Left renal pelvis (tissue), 4 donors: ENCODE measurements at places on chromosomes 12 and 14. TPM values are rescaled to one million over a fixed set of nuclear protein-coding genes. Genes with fewer than 3 reads are reported as not detected.

Gene IRF2BPL
- 44.5 TPM for polyA plus RNA-seq

Gene ABHD12B
- polyA plus RNA-seq = 0.32 TPM

Gene ZFHX2
- polyA plus RNA-seq = 7.1 TPM

Gene PTGDR
- polyA plus RNA-seq = 0.46 TPM

Gene AICDA
- 0.50 TPM for polyA plus RNA-seq

Gene KCNA1
- polyA plus RNA-seq = 0.06 TPM

GRCh38 chr14:22850944-22851764, 14.8 kb downstream of the MMP14 start:
- DNase-seq = no peak

GRCh38 chr12:57118711-57119271, 7.6 kb upstream of the STAT6 start:
- DNase-seq = no peak

DNA sequence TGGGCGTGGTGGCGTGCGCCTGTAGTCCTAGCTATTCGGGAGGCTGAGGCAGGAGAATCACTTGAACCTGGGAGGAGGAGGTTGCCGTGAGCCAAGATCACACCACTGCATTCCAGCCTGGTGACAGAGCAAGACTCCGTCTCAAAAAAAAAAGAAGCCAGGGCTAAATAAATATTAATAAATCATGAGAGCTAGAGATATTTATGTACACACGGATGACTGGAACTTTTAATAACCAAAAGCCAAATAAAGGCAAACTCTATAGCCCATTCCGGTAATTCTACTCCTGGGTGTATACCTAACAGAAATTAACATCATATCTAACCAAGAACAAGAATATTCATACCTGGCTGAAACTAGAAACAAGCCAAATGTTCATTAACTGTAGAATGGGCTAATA, 7.7 kb upstream of the TRAFD1 start:
- no peak for DNase-seq

GRCh38 chr12:2959505-2960389, 550 bp downstream of the TEAD4 start:
- DNase-seq = no peak

DNA sequence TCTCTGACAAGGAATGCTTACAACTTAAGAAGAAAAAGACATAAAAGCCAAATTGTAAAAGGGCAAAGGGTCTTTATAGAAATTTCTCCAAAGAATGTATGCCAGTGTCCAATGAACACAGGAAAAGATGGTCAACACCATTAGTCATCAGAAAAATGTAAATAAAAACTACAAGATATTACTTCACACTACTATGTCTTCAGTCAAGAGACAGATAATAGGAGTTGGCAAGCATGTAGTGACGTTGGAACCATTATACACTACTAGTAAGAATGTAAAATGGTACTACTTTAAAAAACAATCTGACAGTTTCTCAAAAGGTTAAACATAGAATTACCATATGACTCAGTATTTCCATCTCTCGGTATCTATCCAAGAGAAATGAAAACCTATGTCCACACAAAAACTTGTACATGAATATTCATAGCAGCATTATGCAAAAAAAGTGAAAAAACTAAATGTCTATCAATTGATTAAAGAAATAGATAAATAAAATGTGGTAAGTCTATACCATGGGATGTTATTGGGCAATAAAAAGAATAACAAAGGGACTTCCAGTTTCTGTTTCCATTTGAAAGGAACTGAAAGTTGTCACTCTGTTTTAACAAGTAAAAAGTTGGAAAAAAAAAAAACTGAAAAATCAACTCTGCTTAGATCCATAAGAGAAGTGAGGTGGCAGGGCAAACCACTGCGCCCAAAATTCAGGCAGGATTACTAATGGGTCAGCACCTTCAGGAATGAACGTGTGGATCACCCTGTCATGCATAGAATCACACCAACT, 69.8 kb downstream of the ALG10B start:
- no peak for DNase-seq

- DNase-seq = no peak
These were observed 49.5 kb downstream of the MYF5 start for GRCh38 chr12:80766210-80766609.

DNA sequence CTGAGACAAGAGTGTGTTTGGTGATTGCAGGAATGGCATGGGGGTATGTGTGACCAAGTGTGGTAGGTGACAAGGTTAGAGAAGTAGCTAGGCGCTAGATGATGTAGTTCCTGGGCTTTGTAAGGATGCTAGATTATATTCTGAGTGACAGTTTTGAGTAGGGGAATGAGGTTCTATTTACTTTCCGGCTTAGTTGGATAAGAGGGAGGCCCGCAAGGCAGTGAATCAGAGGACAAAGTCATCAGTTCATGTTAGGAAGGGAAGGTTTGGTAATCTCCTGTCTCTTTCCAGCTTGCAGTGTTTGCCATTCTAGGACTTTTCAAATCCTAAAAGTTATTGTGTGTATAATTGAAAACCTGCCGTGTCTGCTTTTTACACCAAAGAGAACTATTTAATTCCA, 45.0 kb downstream of the CFAP54 start:
- no peak for DNase-seq

GRCh38 chr14:70808416-70809224, 693 bp downstream of the MAP3K9 start:
- DNase-seq = no peak

- DNase-seq = no peak
These were observed 5.7 kb upstream of the GPR65 start for GRCh38 chr14:87999277-87999676.

DNA sequence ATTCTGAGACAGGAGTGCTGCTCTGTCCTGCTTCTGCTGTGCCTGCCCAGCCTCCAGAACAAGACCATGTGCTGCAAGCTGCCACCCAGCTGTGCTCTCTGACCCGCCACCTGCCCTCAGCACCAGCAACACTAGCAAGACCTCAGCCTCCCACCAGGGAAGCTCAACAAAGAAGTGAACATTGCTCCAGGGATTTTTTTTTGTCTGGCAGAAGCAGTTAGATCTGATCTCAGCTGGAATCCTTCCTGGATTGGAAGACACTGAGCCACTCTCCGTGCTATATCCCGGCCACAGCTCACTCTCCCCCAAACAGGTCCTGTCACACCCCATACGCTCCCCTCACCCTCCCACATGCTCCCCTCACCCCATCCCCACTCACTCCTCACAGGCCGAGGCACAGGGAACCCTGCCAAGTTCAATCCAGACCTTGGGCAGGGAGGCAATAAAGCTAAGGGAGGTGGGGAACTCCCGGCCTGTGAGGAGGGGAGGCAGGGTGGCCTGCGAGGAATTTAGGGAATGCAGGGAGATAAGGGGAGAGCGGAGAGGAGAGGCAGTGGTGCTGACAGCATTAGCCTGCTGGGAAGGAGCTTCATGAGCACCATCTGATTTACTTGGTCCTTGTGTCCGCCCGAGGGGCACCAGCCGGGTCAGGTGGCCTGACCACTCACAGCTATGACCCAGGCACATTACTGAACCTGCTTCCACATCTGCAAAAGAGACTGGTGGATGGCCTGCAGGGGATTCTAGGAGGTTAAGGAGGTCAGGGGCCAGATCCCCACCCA, 29.7 kb downstream of the CCDC85C start:
- no peak for DNase-seq

GRCh38 chr14:69519204-69520100, 34.9 kb downstream of the PLEKHD1 start:
- no peak for DNase-seq

DNA sequence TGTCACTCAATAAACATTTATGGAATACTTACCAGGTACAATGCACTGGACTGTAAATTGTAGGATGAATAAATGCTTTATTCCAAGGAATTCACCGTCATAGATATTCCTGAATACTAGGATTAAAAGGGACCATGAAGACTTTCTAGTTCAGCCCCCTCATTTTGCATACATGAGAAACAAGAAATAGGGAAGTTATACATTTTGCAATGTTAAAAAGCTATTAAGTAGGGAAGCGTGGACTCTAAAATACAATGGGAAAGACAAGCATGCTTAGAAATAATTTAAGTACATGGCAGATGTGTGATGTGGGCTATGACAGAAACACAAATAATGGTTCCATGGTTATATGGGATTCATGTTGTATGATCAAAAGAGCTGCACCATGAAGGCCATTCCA, 89.4 kb upstream of the SYT10 start:
- DNase-seq = no peak

GRCh38 chr12:129651951-129652350, 251.9 kb downstream of the TMEM132D start:
- DNase-seq = no peak

DNA sequence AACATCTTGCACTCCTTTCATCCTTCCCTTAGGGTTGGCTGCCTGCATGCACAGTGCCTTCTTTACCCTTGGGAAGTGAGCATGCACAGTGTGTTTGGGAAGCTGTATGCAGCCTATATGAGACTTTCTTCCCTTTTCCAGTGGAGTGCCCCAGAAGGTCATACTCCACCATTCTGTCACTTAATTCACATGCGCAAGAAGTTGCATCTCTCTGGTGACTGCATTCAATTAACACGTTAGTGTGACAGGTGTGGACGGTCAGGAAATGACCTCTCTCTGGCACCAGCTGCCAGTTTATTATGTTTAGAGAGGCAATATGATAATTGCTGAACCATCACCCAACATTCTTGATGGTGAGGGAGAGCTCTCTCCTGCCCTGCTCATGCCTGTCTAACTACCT, 770.0 kb downstream of the FLRT2 start:
- no peak for DNase-seq

GRCh38 chr12:131054345-131055092, 100.8 kb downstream of the ADGRD1 start:
- no peak for DNase-seq

- DNase-seq = no peak
These were observed at the start of gene ADGRD1 for GRCh38 chr12:130953771-130954543. ADGRD1 (plus strand) TSS chr12:130953907; CDS start chr12:130954466, 559 bp downstream.

DNA sequence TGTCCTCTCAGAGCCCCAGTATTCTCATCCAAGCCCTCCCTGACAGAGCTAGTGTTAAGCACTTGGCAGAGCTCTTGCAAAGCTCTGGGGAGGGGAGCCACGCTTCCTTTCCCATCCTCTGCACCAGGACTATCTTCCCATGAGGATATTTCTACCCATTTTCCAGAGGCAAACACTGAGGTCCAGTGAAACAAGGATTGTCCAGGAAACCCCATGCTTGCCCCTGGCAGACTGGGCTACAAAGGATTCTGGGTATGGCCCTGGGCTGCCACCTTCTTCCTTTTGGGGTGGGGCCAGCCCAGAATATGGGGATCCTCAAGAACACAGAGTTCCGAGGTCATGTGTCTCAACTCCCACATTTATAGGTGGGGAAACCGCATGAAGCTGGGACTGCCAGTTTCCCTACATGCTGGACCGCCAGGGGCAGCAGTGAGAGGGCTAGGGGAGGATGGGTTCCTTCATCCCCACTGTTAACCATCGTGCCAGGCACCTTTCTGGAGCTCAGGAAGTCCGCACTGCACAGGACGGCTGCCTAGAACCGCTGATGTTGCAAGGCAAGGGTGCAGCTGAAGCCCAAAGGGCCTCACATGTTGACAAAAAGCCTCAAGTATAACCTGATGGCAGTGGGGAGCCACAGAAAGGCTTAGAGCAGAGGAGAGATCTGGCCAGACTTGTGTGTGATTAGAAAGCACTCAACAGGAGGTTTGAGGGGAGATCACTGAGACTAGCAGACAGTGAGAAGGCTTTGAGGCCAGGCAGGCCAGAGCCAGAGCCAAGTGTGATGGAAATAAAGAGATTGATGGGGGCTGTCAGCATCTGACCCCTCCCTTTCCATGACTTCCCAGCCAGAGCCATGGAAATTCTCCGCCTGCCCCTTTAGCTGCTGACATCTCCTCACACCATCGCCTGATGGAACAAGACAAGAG, 5.5 kb upstream of the CCDC85C start:
- DNase-seq = no peak

DNA sequence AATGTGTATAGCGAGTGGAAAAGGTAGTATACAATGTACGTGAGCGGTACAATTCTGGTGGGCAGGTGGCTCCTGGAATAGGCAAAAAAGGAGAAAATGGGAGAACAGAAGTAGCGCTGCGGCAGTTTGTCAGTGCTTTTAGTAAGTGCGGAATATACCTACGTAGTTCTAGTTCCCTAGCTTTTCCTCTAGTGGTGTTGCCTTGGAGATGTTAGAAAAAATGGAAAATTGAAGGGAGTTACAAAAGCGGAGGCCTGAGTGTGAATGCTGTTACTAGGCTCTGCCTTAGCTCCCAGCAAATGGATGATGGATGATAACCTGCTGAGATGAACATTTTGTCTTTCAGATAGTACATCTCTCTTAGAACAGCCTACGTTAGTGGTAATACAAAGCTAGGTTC, 1.1 kb downstream of the TTC8 start:
- DNase-seq = no peak

DNA sequence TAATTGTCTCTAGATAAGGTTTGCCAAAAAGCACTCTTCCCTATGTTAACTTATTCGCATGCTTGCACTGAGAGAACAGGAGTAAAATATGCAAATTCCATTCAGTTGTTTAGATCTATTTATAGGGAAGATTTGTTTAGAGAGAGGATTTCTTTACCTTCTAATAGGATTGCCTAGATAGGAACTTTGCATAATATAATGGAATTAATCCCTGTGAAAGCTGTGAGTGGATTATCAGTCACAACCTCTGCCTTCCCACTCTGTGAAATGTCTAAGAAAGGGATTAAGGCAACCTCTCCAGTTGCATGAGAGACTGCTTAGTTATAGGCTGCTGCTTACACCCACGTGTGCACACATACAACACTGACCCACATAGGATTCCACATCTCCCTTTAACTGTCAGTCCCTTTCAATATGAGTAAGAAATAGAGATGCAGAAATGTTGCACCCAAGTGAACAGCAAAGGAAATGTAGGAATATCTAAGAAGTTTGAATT, 83.2 kb downstream of the ALG10B start:
- no peak for DNase-seq

- DNase-seq = no peak
These were observed 89.0 kb downstream of the SH2B3 start for GRCh38 chr12:111494676-111495075.

GRCh38 chr14:68249661-68250451, 430.3 kb downstream of the RAD51B start:
- DNase-seq = no peak
